ENCODE measurements at places on chromosomes 6 and 20. TPM values are rescaled to one million over a fixed set of nuclear protein-coding genes. Genes with fewer than 3 reads are reported as not detected.

DNA sequence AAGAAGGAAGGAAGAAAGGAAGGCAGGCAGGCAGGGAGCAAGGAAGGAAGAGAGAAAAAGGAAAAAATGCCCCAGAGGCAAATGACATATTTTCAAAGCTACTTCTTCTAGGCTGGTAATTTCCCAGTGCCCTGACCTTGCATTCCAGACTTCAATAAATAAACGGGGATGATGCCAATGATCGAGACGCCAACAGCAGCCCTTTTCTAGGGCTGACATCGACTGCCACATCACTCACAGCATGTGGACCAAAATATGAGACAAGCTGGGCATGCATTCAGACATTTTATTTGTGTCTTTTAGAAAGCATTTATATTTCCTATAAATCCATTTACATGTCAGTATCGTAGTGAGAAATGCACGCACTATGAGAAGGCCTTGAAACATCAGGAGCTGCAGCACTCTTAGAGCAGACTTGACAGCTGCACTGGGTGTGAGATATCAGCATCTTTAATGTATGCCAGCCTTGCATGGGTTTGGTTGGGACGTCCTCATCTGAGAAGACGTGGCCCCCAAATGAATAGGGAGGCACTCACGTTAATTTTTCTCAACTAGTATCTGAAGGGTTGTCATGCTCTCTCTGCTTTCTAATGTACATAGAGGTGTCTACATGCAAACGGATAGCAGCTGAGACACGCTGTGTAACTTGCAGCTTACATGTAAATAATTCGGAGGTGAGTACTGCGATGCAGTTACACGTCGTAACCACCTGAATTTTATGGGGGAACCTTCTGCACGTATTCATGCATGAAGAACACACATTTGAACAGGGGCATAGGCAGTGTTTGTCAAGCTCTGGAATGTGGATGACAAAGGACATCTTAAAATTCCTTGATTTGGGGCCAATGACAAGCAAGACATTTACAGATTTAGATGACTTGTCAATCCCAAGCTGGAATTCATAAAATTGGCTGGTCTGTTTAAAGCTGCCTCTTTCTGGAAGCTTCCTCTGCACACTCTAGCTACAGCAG is 149.1 kb upstream of the AGPAT4 start:
- H3K4me3 ChIP-seq, result no peak overlapping the region
- H3K36me3 ChIP-seq, result no peaks in the 10 kb centered on the region
- peak overlapping the region; percentile 36 for H3K27ac ChIP-seq
- DNase-seq, result no peak
- peaks cover 7% of the 10 kb centered on the region for H3K4me1 ChIP-seq
- H3K27me3 ChIP-seq, result no peaks in the 10 kb centered on the region

DNA sequence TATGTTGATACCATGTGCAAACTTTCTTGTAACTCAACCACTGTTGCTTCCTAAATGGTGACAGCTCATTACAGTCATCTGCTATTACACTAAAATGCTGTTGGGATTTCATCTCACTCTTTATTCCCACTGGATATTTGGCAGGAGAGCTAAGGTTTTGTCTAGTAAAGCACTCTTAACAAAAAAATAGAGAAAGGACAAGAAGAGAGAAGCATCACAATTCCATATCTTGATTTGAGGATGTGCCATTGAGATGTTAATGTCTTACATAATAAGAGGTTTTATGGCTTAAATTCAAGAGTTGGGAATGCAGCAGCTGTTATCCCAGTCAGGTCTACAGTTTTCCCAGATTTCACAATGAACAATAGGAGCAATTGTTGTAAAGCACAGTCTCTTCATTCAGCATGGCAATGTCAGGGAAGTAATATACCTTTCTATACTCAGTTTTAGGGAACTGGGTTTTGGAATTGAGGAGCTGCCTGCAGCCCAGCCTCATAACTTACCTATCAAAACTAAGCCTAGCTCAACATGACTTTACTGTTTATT is 134.9 kb downstream of the ISM1 start:
- H3K4me1 ChIP-seq, result peaks cover 13% of the 10 kb centered on the region
- H3K4me3 ChIP-seq, result no peak overlapping the region
- no peaks in the 10 kb centered on the region for H3K36me3 ChIP-seq

- H3K4me1 ChIP-seq, result peaks cover 14% of the 10 kb centered on the region
- H3K4me3 ChIP-seq, result no peak overlapping the region
- no peaks in the 10 kb centered on the region for H3K36me3 ChIP-seq
- no peak for DNase-seq
- H3K27me3 ChIP-seq, result no peaks in the 10 kb centered on the region
- H3K27ac ChIP-seq, result no peak overlapping the region
Observed at GRCh38 chr6:21115111-21115510, 478.4 kb upstream of the SOX4 start.

DNA sequence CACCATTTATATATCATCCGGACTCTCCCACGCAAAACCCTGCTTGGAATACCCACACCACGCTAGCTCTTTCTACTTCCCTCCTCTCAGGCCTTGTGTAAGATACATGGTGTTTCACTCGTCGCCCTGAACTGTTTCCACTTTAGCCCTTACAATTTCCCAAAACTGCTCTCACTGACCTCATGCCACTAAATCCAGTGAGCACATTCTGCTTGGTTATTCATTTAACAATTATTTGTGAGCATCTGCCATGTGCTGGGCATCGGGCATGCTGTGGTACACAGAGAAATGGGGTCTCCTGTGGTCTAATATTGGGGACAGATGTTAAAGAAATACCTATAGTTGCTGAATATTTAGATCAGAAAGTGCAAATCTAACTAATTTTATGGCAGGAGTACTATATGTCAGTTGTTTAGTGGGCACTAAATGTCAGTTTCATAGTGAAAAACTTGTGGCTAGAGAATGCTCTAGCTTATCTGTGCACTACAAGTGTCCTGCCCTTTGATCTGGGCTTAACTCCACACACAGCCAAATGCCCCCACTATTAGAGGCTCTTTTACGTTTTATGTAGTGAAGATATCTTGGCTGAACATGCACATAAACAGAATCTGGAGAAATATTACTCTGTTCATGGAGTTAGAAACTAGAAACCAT is 41.0 kb downstream of the PLEKHG1 start:
- DNase-seq, result no peak
- no peak overlapping the region for H3K4me3 ChIP-seq
- H3K36me3 ChIP-seq, result no peaks in the 10 kb centered on the region
- H3K27ac ChIP-seq, result no peak overlapping the region

- no peak overlapping the region for H3K4me3 ChIP-seq
- DNase-seq, result peak; percentile 33
- H3K36me3 ChIP-seq, result no peaks in the 10 kb centered on the region
- H3K27ac ChIP-seq, result no peak overlapping the region
- no peaks in the 10 kb centered on the region for H3K27me3 ChIP-seq
- H3K4me1 ChIP-seq, result peaks cover 14% of the 10 kb centered on the region
Observed at GRCh38 chr6:43940393-43941087, 170.5 kb downstream of the VEGFA start.

DNA sequence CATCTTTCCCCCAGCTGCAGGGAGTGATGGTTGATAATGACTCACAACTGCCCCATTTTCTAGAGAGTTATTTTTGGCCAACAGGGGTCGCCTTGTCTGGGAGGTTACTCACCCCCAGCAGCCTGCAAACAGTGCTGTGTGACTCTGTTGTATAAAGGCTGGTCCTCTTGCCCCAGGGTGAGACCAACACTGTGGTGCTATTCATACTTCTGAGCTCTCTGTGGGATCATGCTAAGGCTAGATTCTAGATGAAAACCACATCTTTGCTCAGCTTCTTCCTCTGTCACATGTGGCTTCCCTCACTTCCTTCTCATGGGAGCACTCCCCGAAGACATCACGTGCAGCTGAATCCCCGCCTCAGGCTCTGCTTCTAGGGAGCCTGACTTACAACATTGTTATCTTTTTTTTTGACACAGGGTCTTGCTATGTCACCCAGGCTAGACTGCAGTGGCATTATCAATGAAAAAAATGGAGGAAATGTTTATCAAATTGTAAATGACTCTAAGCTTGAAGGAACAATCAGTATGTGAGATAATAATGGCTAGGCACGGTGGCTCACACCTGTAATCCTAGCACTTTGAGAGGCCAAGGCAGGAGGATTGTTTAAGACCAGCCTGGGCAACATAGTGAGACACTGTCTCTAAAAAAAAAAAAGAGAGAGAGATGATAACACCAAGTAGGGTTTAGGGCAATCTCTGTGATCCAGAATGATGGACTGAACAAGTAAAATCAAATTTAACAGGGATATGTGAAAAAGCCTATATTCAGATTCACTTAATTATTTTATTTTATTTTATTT is 55.7 kb upstream of the SLC23A2 start:
- H3K27ac ChIP-seq, result no peak overlapping the region
- no peaks in the 10 kb centered on the region for H3K27me3 ChIP-seq
- peak; percentile 73 for DNase-seq
- H3K36me3 ChIP-seq, result no peaks in the 10 kb centered on the region

DNA sequence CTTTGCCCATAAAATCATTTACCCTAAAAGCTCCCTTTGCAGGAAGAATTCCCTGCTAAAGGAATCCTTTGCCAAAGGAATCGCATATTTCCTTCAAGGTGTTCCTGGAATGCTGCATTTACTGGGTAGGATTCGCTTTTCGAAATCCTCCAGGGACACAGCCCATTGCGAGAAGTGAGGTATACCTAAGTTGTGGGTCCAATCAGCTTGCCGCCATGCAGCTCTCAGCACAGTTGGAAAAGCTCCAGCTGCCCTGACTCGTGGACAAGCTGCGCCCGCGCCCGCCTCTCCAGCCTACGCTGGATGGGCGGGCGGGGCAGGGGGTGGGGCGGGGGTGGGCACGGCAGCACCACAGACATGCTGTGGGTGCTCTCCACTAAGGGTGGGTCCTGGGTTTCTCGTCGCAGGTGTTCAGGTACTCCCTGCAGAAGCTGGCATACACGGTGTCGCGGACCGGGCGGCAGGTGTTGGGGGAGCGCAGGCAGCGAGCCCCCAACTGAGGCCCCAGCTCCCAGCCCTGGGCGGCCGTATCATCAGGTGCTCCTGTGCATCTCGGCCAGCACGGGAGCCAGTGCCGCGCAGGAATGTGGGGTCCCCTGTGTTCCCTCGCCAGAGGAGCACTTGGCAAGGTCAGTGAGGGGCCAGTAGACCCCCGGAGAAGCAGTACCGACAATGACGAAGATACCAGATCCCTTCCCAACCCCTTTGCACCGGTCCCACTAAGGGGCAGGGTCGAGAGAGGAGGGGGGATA is 1.4 kb downstream of the NNAT start:
- H3K36me3 ChIP-seq, result peaks cover 38% of the 10 kb centered on the region
- DNase-seq, result peak; percentile 56
- peak overlapping the region; percentile 81 for H3K4me3 ChIP-seq
- no peaks in the 10 kb centered on the region for H3K27me3 ChIP-seq
- H3K27ac ChIP-seq, result no peak overlapping the region

- no peak overlapping the region for H3K4me3 ChIP-seq
- H3K36me3 ChIP-seq, result no peaks in the 10 kb centered on the region
Observed at GRCh38 chr20:40638414-40638813, 50.6 kb downstream of the MAFB start.

DNA sequence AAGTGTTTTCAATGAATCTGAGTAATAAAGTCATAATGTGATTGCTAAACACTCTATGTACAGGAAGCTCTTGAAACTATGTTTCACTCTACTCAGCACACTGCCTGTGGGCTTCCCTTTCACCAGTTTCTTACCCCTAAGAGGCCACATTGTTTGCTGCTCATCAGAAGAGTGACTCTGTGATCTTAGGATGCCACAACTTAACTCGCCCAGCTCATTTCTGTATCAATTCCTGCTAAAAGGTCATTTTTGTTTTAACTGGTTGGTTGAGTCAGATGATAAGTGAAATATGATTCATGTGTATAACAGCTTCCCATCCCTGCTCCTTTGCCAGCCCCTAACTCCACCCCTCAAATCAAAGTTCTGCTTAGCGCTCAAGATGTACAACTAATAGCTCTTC is 9.8 kb upstream of the NDUFAF4 start:
- H3K4me1 ChIP-seq, result no peaks in the 10 kb centered on the region
- H3K36me3 ChIP-seq, result no peaks in the 10 kb centered on the region
- no peak for DNase-seq
- no peak overlapping the region for H3K4me3 ChIP-seq
- H3K27ac ChIP-seq, result no peak overlapping the region

- no peaks in the 10 kb centered on the region for H3K27me3 ChIP-seq
- peaks cover 3% of the 10 kb centered on the region for H3K4me1 ChIP-seq
- DNase-seq, result no peak
- no peak overlapping the region for H3K27ac ChIP-seq
- no peaks in the 10 kb centered on the region for H3K36me3 ChIP-seq
- no peak overlapping the region for H3K4me3 ChIP-seq
Observed at GRCh38 chr6:119894811-119895210, 545.2 kb upstream of the MAN1A1 start.

GRCh38 chr6:77231438-77232305 is 231.6 kb downstream of the HTR1B start:
- H3K4me3 ChIP-seq, result no peak overlapping the region
- H3K4me1 ChIP-seq, result no peaks in the 10 kb centered on the region
- H3K27ac ChIP-seq, result no peak overlapping the region
- no peaks in the 10 kb centered on the region for H3K36me3 ChIP-seq
- H3K27me3 ChIP-seq, result no peaks in the 10 kb centered on the region

DNA sequence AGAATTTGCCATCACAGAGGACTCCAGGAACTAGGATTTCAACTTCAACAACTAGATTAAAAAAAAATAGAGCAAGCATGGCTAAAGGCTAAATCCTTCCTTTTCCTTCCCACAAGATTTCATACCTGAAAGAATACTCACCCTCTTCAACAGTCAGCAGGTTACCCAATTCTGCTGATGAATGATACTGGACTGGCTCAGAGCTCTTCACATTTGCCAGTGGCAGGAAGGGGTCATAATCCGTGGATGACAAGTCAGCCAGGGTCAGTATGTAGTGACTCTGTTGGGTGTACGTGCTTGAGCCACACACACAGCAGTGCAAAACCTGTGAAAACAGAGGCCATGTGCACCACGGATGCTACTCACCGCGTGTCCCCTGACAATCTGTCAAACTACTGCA is 152.9 kb downstream of the INSM1 start:
- no peak overlapping the region for H3K4me3 ChIP-seq
- H3K27ac ChIP-seq, result no peak overlapping the region
- no peaks in the 10 kb centered on the region for H3K27me3 ChIP-seq

GRCh38 chr20:8522168-8522567 is 390.1 kb downstream of the PLCB1 start:
- H3K4me3 ChIP-seq, result no peak overlapping the region
- H3K36me3 ChIP-seq, result no peaks in the 10 kb centered on the region
- no peak overlapping the region for H3K27ac ChIP-seq
- peaks cover 6% of the 10 kb centered on the region for H3K4me1 ChIP-seq
- no peaks in the 10 kb centered on the region for H3K27me3 ChIP-seq
- DNase-seq, result no peak

- DNase-seq, result no peak
- H3K4me3 ChIP-seq, result no peak overlapping the region
- H3K27me3 ChIP-seq, result no peaks in the 10 kb centered on the region
Observed at GRCh38 chr6:81861281-81861680, 108.8 kb upstream of the TENT5A start.

SLC22A3 gene
- total RNA-seq, result 4.6 TPM

LSM2 gene
- total RNA-seq, result 106 TPM

CAP2 gene
- 29.8 TPM for total RNA-seq

LY6G6C gene
- total RNA-seq, result 0.29 TPM

C6orf163 gene
- total RNA-seq, result 3.3 TPM

SLC17A3 gene
- total RNA-seq, result not detected

CD109 gene
- total RNA-seq, result 2.0 TPM
